ENCODE measurements at places on chromosomes 1 and 21. TPM values are rescaled to one million over a fixed set of nuclear protein-coding genes. Genes with fewer than 3 reads are reported as not detected.

Gene PRKAA2
- total RNA-seq, result 11.1 TPM

Gene CNIH4
- total RNA-seq, result 53.8 TPM

Gene TNFRSF9
- 0.23 TPM for total RNA-seq

Gene NBPF6
- total RNA-seq, result not detected

Gene LRRC3
- 3.3 TPM for total RNA-seq

Gene OR2T29
- total RNA-seq, result not detected

Gene OR2W3
- not detected for total RNA-seq

Gene AKR7A3
- total RNA-seq, result 1.4 TPM

Gene ELF3
- 126 TPM for total RNA-seq

Gene PRR9
- not detected for total RNA-seq

Gene PDC
- total RNA-seq, result not detected

Gene TIAM1
- 3.7 TPM for total RNA-seq

Gene HMCN1
- total RNA-seq, result 0.23 TPM

Gene GPR52
- 0.87 TPM for total RNA-seq

Gene ELAPOR1
- 0.28 TPM for total RNA-seq

Gene FOXO6
- 2.5 TPM for total RNA-seq

Gene CYP4Z1
- total RNA-seq, result not detected

Gene C1QC
- total RNA-seq, result 0.64 TPM

Gene PRPF38A
- total RNA-seq, result 41.6 TPM

Gene KCNT2
- total RNA-seq, result 0.41 TPM

Gene KRTAP10-1
- total RNA-seq, result not detected

Gene CD247
- total RNA-seq, result 0.44 TPM

Gene TMEM81
- 4.0 TPM for total RNA-seq

Gene ATG4C
- 6.5 TPM for total RNA-seq

Gene TESK2
- total RNA-seq, result 3.3 TPM
